AG08395 (cell line): ENCODE measurements at places on chromosomes 5 and 9.

- DNase-seq = no peak
Measured at GRCh38 chr5:142863856-142864255, 93.7 kb downstream of the ARHGAP26 start.

DNA sequence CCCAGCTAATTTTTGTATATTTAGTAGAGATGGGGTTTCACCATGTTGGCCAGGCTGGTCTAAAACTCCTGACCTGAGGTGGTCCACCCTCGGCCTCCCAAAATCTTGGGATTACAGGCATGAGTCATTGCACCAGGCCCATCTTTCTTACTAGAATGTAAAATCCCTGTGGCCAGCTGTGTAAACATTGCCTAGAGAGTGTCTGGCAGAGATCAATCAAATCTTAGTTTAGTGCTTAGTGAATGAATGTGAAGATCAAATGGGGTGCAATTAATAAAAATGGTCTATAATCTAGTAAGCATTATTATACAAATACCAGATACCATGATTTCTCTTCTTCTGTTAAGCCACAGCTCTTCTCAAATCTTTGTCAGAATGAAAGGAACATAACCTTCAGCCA lies 289.9 kb downstream of the KCTD16 start:
- DNase-seq = no peak

- peak; percentile 84 for DNase-seq
Measured at GRCh38 chr5:14727428-14727865, 62.9 kb downstream of the OTULIN start.

GRCh38 chr5:99398976-99399375 lies 470.2 kb upstream of the CHD1 start:
- DNase-seq = no peak

DNA sequence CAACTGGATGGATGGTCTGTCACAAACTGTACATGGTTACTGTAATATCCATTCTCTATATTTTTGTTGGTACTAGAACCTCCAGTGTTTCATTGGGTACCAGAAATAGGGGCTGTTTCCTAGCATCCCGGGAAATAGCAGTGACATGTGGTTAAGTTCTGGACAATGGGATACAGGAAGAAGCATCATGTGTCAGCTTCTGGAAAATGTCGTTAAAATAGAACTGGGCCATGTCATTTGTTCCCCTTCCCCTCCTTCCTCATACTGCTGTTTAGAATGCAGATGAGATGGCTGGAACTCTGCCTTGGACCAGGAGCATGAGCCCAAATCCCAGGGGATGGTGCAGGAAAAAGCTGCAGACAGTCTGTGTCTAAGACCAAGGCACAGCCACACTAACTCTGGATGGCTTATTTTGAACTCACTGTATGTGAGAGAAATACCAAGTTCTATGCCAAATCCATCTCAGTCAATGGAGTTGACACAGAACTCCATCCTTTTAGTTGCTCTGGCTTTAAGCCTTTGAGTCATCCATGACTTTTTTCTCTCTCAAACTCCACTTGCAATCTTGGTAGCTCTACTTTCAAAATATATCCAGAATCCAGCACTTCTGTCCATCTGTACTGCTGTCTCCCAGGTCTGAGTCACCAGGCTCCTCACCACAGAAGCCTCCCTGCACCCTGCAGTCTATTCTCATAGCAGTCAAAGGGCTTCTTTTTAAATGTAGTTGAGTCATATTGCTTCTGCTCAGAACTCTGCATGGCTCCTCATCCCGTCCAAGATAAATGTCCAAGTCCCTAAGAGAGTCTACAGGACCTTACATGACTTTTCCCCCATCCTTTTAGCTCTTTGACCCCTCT lies 184.2 kb downstream of the NSG2 start:
- DNase-seq = no peak

GRCh38 chr9:134929193-134930158 lies 11.8 kb upstream of the FCN1 start:
- DNase-seq = no peak

GRCh38 chr5:122751293-122751782 lies 23.5 kb upstream of the SNX2 start:
- no peak for DNase-seq
